B cell (primary cell): ENCODE measurements at places on chromosomes 11 and 22.

DNA sequence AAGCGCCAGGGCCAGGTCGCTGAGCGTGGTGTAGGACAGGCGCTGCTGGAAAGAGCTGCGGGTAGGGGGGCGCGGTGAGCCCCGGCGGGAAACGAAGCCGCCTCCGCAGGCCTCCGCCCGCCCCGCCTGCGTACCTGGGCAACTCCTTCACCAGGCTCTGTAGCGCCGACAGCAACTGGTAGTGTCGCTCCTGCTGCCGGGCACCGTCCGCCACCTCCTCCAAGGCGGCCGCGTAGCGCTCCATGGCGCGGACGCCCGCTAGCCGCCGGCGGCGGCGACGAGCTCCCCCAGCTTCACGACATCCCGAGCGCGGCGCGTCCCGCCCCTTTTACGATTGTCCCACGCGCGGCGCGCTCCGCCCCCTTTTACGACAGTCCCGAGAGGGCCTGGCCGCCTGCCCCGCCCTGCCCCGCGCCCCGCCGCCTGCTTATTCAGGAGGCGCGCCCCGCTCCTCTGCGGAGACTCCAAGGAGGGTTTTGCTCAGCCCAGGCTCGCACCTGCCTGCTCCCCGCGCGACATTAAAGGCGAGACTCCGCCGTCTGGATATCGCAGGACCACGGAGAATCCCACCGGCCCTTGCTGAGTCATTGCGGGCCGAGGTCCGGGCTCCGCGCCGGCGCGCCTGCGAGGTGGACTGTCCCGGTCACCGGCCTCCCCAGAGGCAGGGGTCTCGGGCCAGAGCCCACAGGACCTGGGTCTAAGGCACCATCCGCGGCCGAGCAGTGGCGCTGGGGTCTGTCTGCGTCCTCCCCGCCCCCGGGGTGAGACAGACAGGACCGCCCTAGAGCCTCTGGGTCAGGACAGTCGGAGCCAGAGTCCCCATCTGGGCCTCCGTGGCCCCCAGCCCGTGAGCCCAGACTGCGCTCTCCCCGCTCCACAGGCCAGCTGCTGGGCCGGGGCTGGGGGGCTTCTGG is at the start of gene DGCR6L:
Gene DGCR6L, minus strand, starts transcription at position 316 of the 914 bp plus-strand sequence. Its CDS starts 72 bp downstream, at position 244.
- H3K4me1 ChIP-seq = peaks cover 20% of the 10 kb centered on the region
- peak within 1 kb of the TSS; percentile 74 for H3K27ac ChIP-seq
- H3K36me3 ChIP-seq = no peaks in the 10 kb centered on the region
- peak within 1 kb of the TSS; percentile 42 for H3K4me3 ChIP-seq

DNA sequence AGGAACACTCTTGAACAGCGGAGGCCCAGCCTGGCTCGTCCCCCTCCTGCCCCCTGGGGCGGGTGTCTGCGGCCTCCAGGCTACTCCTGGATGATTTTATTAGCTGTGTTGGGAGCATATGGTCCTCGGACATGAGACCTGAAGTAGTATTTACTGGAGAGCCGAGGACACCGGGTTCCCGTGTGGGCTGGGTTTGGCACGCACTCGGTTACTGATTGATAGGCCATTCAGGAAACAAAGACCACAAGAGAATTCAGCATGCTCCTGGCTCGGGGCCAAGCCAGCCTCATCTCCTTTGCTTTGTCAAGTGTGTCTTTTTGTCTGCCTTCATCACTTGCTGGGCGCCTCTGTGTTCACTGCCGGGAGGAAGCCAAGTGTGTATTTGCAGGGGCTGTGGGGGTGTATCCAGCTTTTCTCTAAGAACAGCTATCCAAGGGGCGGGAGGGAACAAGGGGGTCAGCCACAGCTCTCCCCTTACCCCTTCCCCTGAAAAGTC is 9.7 kb downstream of the FXYD2 start:
- no peaks in the 10 kb centered on the region for H3K36me3 ChIP-seq
- H3K4me1 ChIP-seq = peaks cover 40% of the 10 kb centered on the region
- DNase-seq = peak; percentile 93
- H3K27me3 ChIP-seq = no peaks in the 10 kb centered on the region
- peak overlapping the region; percentile 55 for H3K4me3 ChIP-seq

DNA sequence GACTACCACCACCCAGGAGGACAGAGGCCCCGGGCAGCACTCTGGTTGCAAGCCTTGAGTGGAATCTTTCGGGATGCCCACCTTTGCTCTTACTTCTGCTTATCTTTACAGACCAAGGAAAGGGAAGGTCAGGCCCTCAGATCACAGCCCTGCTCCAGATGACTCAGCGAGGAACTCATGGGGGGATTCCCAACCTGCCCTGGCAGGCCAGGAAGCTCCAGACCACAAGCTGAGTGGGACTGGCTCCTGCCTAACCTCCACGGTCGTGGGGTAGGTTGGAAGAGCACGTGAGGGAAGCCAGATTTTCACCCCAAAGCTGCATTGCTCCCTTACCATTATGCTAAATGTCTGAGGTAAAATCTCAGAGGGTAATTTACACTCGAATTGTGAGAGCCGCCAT is 11.8 kb downstream of the TBC1D10A start:
- H3K27me3 ChIP-seq = no peaks in the 10 kb centered on the region
- H3K36me3 ChIP-seq = peaks cover 18% of the 10 kb centered on the region
- no peak overlapping the region for H3K4me3 ChIP-seq
- peak; percentile 33 for DNase-seq
- H3K27ac ChIP-seq = peak overlapping the region; percentile 63

GRCh38 chr22:41092023-41092817 is at the start of gene EP300:
TSS of gene EP300 (plus strand) at chr22:41092592. CDS start at chr22:41093005, 413 bp downstream.
- peaks cover 33% of the 10 kb centered on the region for H3K4me1 ChIP-seq
- H3K27ac ChIP-seq = peak within 1 kb of the TSS; percentile 97
- H3K4me3 ChIP-seq = peak within 1 kb of the TSS; percentile 85

GRCh38 chr22:44212936-44213335 is 32.2 kb downstream of the PARVG start:
- H3K4me3 ChIP-seq = no peak overlapping the region
- no peaks in the 10 kb centered on the region for H3K27me3 ChIP-seq
- H3K27ac ChIP-seq = no peak overlapping the region

DNA sequence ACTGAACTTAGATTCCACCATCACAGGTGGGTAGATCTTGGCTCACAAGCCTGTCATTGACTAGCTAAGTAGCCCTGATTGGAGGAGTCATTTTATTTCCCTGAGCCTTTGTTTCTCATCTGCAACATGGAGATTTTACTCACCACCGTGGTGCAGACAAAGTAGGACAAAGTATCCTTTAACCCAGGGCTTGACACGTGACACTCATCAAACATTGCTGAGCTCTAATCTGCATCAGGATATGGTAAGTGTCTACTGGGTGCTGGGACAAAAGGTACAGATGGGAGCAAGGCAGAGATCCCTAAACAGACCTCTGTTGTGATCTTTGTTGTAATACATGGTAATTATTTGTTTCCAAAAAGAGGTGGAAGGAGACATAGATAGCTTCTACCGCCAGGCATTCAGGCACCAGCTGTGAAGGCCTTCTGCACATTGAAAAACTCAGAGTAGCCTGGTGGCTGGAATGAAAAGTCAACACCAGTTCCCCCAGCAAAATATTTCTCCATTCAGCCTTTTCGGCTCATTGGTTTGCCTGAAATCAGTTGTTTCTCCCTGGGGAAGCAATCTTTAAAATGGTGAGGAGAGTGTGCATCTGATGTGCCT is 18.3 kb upstream of the MICAL2 start:
- peaks cover 7% of the 10 kb centered on the region for H3K4me1 ChIP-seq
- H3K4me3 ChIP-seq = no peak overlapping the region
- no peaks in the 10 kb centered on the region for H3K36me3 ChIP-seq

- no peak overlapping the region for H3K27ac ChIP-seq
- H3K27me3 ChIP-seq = no peaks in the 10 kb centered on the region
- peaks cover 67% of the 10 kb centered on the region for H3K36me3 ChIP-seq
- no peak overlapping the region for H3K4me3 ChIP-seq
- H3K4me1 ChIP-seq = no peaks in the 10 kb centered on the region
- DNase-seq = no peak
These were observed 249.4 kb downstream of the TBC1D22A start for GRCh38 chr22:47011859-47012258.

DNA sequence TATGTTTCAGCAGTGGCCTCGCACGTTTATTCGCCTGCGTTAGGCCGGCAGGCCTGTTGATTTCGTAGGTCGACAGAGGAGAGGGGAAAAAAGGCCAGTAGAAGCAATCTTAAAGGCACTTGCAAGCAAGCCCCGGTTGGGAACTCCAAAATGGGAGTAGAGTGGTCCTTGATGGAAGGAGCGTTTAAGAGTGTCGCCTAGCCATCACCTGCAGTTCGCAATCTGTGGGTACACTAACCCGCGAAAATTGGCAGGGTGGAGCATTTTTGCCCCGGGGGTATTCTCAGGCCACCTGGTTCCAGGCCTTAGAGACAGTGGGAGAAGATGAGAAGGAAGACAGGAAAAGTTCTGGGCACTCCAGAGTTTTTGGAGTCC is 1.1 kb downstream of the EWSR1 start:
- no peaks in the 10 kb centered on the region for H3K27me3 ChIP-seq
- H3K4me1 ChIP-seq = peaks cover 42% of the 10 kb centered on the region
- peak; percentile 22 for DNase-seq
- H3K27ac ChIP-seq = peak overlapping the region; percentile 99
- no peaks in the 10 kb centered on the region for H3K36me3 ChIP-seq

- no peaks in the 10 kb centered on the region for H3K36me3 ChIP-seq
- DNase-seq = peak; percentile 42
- H3K4me3 ChIP-seq = peak overlapping the region; percentile 58
- H3K4me1 ChIP-seq = peaks cover 52% of the 10 kb centered on the region
These were observed 1.0 kb downstream of the CCDC85B start for GRCh38 chr11:65891219-65892136.

- H3K4me1 ChIP-seq = peaks cover 68% of the 10 kb centered on the region
- no peaks in the 10 kb centered on the region for H3K27me3 ChIP-seq
These were observed 27.1 kb upstream of the TMA7B start for GRCh38 chr22:39932918-39933649.

- H3K36me3 ChIP-seq = no peaks in the 10 kb centered on the region
- H3K27me3 ChIP-seq = peaks cover 33% of the 10 kb centered on the region
- DNase-seq = no peak
- H3K4me3 ChIP-seq = no peak overlapping the region
- H3K27ac ChIP-seq = no peak overlapping the region
These were observed 4.0 kb upstream of the PLAAT5 start for GRCh38 chr11:63494975-63495374.

- H3K27me3 ChIP-seq = peaks cover 24% of the 10 kb centered on the region
- no peak for DNase-seq
- peaks cover 28% of the 10 kb centered on the region for H3K4me1 ChIP-seq
- H3K4me3 ChIP-seq = no peak overlapping the region
- H3K36me3 ChIP-seq = no peaks in the 10 kb centered on the region
These were observed 4.7 kb downstream of the SHANK2 start for GRCh38 chr11:71247551-71248250.

GRCh38 chr11:66228521-66228920 is 39.9 kb upstream of the RAB1B start:
- DNase-seq = no peak
- H3K4me3 ChIP-seq = no peak overlapping the region
- H3K27ac ChIP-seq = no peak overlapping the region
- no peaks in the 10 kb centered on the region for H3K4me1 ChIP-seq

DNA sequence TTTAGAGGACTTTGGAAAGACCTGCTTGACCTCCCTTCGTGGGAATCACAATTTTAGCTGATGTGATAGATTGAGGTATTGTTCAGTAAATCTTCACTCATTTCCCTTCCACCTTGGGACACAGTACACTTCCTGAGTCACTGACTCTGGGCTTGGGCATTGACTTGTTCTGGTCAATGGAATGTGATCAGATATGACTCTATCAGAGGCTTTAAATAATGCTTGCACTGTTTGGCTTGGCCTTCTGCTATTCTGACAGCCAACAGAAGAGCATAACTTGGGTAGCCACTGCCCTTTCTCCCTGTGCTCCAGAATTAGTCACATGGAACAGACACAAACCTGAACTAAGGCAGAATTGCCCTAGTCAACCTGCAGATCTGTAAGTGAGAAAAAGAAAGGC is 12.5 kb downstream of the PRR5L start:
- H3K4me1 ChIP-seq = no peaks in the 10 kb centered on the region
- H3K27me3 ChIP-seq = peaks cover 8% of the 10 kb centered on the region
- H3K36me3 ChIP-seq = no peaks in the 10 kb centered on the region

- H3K27ac ChIP-seq = no peak overlapping the region
- H3K36me3 ChIP-seq = no peaks in the 10 kb centered on the region
- DNase-seq = no peak
- H3K4me1 ChIP-seq = no peaks in the 10 kb centered on the region
- H3K4me3 ChIP-seq = no peak overlapping the region
These were observed 61.5 kb upstream of the GRIA4 start for GRCh38 chr11:105548359-105548758.

DNA sequence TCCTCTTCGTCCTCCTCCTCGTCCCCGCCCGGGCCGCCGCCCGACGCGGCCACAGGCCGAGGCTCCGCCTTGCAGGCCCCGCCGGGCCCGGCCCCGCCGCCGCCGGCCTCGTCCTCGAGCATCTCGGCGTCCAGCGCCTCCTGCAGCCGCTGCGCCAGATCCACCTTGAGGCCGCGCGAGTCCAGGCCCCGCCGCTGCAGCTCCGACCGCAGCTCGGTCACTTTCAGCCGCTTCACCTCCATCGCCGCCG is 417 bp downstream of the HNRNPUL2 start:
- H3K4me3 ChIP-seq = peak overlapping the region; percentile 96
- no peak for DNase-seq
- H3K36me3 ChIP-seq = peaks cover 3% of the 10 kb centered on the region
- peak overlapping the region; percentile 90 for H3K27ac ChIP-seq
- peaks cover 37% of the 10 kb centered on the region for H3K4me1 ChIP-seq

DNA sequence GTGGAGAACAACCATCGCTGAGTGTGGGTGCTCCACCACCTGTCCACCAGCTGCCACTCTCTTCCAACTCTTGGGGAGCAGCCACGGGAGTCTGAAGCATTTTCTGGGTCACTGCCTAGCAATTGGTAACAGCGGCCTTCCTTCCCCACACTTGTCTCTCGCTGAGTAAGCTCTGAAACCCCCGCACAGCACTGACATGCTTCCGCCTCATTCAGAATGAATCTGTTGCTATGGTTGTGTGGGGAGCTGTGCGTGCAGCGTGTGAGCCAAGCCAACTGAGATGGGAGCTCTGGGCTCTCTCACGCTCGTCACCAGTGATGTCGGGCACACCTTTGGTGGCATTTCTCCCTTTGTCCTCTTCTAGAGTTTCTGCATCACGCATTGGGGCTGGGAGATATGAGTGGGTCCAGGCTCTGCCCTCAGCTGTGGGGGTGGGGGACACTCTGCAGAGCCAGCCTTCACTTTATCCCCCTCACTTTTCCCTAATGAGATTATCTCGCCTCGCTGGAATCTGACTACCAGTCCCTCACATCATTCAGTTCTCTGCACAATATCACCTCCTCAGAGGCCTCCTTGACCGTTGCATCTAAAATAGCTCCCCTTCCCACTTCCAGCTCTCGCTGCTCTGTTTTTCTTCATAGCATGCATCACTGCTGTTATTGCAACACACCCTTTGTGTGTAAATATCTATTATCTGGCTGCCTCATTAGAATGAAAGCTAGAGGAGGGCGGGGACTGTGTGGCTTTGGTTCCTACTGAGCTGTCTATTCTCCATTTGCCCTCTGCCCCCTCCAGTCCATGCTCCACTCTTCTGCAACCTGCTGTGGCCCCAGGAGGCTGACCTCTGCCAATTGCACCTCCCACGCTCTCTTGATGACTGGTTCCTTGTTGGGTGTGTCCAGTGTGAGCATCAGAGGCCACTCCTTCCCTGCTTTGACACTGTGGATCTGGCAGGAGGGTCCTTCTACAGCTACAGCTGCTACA is 569.9 kb upstream of the CADM1 start:
- no peaks in the 10 kb centered on the region for H3K27me3 ChIP-seq
- no peak overlapping the region for H3K4me3 ChIP-seq
- no peaks in the 10 kb centered on the region for H3K36me3 ChIP-seq
- H3K27ac ChIP-seq = no peak overlapping the region
- H3K4me1 ChIP-seq = no peaks in the 10 kb centered on the region
- no peak for DNase-seq

GRCh38 chr11:128302425-128303186 is 284.8 kb downstream of the ETS1 start:
- H3K4me3 ChIP-seq = no peak overlapping the region
- H3K4me1 ChIP-seq = peaks cover 75% of the 10 kb centered on the region
- H3K36me3 ChIP-seq = no peaks in the 10 kb centered on the region
